HCEC 1CT (cell line): ENCODE measurements at places on chromosomes 1 and 21.

- DNase-seq, result no peak
Observed at GRCh38 chr1:11691928-11692711, 610 bp downstream of the DRAXIN start.

GRCh38 chr1:58855274-58856165 is 71.7 kb upstream of the JUN start:
- DNase-seq, result no peak

DNA sequence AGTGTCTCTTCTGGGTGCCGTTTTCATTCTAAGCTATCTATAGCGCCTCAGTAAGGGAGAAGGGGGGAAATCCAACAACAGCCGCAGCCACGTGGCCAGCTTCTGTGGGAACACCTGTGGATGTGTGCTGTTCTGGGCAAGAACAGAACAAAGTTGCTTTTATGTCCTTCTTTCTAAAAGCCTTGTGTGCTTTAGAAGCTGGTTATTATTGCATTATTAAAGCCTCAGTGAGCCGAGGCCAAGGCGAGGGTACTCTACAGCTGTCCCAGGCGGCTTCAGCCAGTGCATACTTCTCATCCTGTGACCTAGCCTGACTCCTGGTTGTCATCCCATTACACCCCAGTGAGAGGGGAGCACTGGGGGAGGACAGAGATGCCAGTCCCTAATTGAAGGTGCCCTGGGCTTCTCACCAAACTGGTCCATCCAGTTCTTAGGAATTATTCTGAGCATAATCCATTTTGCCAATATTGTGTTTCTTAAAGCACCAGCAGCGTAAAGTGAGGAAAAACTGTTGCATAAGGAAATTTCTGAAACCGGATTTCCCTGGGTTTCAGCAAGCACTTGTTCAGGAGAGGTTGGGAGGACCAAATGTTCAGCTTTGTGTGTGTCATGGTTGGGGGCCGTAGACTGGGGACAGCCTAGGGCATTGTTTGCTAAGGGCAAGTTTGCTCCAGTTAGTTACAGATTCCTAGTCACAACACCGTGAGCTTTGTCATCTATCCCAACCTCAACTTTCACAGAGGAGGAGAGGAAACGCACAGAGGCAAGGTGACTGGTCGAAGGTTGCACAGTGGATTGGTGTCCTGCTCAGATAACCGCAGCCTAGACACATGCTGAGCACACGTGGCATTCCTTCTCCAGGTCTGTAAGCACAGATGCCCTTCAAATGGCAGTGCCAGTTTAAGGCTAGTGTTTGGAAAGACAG is 61.0 kb upstream of the ATP1A1 start:
- DNase-seq, result no peak

- DNase-seq, result no peak
Observed at GRCh38 chr1:82391712-82392111, 591.0 kb downstream of the ADGRL2 start.

DNA sequence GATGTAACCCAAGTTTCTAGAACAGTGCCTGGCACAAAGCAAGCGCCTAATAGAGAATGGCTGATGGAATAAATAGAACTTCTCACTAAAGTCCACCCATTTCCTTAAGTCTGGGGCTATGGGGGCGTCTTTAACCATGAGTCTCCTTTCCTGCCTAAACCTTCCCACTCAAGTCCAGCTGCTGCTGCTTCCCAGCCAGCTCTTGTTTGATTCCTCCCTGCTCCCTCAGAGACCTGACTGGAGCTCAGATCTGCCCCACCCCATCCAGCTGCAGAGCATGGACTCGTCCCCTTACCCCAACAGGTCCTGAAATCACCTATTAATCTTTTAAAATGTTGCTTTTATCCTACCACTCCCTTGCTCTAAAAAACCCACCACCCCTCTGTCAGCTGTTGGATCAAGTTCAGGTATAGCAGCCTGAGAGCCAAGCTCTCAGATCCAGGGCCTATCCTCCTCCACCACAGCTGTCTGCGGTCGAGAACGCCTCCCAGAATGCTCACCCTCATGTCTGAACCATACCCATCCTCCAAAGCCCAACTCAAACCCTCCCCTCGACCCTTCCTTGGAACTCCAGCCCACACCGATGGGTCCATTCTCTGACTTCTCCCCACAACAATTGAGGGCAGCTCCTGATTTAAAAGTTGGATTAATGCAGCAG is 12.8 kb upstream of the GALNT2 start:
- DNase-seq, result no peak

GRCh38 chr1:218823291-218823900 is 350.3 kb upstream of the LYPLAL1 start:
- peak; percentile 93 for DNase-seq

DNA sequence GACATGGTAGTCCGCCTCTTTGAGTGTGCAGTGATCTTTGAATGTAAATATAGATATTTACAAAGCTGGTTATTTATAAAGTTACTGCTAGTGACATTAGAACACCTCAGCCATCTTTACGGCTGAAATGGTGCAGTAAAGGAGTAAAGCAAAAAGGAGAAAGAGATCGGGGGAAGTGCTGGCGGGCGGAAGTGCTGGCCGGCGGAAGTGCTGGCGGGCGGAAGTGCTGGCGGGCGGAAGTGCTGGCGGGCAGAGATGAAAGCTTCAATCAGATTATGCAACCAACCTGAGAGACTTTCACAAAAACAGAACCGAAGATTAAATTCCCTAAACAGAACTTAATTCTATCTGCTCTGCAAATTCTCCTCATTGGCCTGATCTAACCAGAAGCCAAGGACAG is 1.4 kb upstream of the OR14A16 start:
- DNase-seq, result no peak

GRCh38 chr1:183588827-183589226 is 1.4 kb downstream of the NCF2 start:
- DNase-seq, result no peak

DNA sequence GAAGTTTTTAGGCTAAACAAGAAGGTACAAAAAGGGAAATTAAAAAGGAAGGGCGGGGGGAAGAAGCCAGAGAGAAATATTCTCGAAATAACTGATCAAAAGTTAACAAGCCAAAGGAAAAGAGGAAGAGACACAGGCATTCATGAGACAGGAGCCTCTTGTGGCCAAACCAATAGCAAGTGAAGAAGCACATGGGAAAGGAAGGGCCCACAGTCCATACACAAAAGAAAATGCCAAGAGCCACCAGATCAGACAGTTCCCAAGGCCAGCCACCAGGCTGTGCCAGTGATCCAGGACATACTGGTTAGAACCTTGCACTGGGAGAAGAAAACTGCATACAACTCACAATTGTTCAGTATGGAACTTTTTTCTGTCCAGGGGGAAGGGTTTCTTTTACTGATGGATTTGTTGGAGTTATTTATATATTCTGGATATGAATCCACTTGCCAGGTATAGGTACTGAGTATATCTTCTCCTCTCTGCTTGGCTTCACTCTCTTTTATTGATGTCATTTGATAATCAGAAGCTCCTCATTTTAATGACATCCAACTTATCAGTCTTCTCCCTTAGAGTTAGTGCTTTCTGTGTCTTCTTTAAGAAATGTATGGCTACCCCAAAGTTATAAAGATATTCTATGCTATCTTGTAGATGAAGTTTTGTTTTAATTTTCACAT is 76.8 kb downstream of the CD46 start:
- DNase-seq, result peak; percentile 89

- no peak for DNase-seq
Observed at GRCh38 chr1:165883056-165883455, 55.6 kb downstream of the UCK2 start.

DNA sequence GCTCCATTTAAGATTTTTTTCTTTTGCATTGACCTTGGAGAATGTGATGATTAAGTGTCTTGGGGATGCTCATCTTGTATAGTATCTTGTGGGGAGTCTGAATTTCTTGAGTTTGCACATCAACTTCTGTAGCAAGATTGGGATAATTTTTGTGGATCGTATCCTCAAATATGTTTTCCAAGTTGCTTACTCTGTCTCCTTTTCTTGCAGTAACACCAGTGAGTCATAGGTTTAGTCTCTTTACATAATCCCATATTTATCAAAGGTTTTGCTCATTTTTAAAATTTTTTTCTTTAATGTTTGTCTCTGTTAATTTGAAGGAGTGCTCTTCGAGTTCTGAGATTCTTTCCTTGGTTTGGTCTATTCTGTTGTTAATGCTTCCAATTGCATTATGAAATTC is 41.7 kb upstream of the ANGPTL1 start:
- DNase-seq, result peak; percentile 7

GRCh38 chr1:8127171-8127641 is 101.1 kb upstream of the ERRFI1 start:
- DNase-seq, result peak; percentile 24

DNA sequence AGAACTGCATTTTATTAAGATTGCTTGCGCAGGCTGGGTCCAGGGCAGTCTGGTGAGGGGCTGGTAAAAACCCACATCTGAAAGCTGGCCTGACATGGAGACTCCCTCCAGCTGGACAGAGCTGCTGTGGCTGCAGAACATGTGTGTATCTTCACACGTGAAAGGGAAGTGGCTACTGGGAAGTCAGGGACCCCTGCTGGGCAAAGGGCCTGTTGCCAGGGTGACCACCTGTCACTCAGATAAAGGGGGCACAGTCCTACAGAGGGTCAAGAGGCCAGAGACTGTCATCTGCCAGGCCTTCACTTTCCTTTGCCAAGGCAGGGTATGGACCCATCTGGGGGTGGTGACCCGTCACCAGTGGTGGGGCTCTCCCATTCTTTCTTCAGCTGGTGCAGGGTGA is 17.5 kb downstream of the NKAIN1 start:
- no peak for DNase-seq

DNA sequence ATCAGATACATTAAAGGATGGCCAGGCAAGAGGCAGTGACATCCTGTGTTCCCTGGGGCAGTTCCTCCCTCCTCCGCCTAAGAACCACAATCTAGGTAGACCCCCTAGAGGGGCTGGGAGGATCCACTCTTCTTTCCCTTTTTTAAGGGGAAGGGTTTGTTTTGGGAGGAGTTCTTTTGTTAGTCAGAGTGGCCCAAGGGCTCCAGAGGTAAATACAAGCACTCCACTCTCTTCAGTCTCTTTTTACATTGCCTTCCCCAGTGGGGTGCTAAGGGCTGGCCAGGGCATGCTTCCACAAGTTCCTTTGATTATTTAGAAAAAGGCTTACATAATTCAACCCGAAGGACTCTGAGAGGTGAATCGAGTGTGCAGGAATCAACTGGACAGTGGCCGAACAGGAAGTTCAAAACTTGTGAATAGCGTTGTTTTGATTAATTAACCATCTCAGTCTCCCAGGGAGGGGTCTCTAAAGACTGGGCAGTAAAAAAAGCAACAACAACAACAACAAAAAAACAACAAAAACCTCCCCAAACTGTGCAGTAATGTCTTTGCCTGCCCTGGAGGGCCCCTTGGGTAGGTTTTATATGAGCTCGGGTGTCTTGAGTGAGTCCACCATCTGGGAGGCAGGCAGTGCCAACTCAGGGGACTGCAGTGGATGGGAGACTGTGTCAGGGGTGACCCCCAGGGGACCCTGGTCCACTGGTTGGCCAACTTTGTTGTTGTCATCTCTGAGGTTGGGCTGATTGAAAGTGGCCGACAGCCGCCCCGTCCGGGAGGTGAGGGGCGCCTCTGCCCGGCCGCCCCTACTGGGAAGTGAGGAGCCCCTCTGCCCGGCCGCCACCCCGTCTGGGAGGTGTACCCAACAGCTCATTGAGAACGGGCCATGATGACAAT is 33.2 kb upstream of the ENO1 start:
- no peak for DNase-seq

DNA sequence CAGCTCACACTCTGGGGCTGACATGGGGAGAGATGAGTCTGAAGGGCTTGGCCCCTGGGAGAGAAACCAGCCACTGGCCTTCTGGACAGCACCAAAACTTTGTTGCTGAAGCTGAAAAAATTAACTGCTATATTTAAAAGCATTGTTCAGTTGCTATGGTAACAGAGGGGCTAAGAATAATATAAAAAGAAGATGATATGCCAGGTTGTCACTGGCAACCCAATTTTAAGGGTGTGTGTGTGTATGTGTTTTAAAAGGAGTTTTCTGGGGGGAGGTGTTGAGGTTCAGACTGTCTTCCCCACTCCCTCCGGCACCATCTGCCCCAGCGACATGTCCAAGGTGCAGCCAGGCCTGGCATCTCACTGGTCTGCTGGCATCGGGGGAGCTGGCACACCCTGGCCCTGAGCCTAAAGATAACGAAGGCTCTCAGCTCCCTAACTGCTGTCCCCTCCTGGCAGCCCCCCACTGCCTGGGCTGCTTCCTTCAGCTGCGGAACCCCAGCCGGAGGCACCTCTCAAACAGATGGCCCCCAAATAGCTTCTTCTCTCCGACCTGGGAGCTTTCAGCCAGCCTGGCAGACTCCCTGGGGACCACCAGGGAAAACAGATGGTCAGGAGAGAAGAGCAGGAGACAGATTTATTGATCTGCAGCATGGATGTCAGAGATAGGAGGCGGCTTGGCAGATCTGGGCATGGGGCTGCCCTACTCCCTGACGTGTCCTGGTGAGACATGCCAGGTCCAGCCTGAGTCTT is 203.9 kb downstream of the HIVEP3 start:
- DNase-seq, result no peak

GRCh38 chr1:235468004-235468403 is 36.2 kb downstream of the B3GALNT2 start:
- no peak for DNase-seq

DNA sequence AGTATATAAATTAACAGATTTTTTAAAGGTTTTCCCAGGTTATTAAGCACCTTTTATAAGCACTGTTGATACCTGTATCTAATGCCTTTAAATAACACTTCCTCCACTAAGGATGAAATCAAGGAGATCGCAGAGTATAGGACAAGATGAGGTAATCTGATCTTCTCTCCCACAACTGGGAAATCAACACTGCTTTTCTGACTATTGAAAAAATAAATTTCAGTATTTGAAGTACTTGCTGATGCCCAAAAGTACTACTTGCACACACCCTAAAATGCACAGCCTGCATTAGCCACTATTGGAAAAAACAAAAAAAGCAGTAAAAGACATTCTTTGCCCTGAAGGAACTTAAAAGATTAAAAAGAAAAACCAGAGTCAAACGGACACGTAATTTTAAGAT is 48.6 kb downstream of the PUM1 start:
- no peak for DNase-seq

DNA sequence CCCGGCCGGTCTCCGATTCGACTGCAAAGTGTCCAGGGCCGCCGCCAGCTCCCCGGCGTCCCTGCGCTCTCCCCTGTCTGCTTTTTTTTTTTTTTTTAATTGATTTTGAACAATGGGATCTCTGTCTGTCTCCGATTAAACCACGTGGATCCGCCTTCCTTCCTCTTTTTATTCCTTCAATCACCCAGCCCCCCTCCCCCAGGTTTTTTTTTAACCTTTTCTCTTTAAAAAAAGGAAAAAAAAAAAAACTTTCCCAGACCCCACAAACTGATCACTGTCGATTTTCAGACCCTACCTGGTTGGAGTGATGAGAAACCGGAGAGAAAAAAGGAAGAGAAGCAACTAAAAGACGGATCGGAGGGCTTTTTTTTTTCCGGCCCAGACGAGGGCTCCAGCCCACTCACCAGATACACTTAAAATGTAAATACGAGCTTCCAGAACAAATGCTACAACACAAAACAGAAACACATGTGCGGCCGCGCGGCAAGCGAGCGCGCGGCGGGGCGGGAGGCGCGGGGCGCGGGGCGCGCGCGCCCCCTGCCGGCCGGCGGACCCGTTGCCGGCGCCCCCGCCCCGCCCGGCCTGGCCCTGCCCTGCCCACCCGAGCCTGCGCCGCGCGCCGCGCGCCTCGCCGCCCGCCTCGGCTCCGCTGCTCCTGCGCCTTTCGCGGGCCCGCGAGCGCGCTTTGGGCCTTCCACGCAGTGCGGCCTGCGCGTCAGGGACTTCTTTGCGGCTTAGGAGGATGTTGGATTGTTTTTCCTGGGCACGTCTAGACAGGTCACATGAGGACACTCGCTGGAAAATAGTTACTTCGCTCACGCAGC is at the start of gene RCC2:
TSS of gene RCC2 (minus strand) at position 428 of the 824 bp plus-strand sequence. CDS start 1,163 bp downstream, outside the sequence.
- peak; percentile 77 for DNase-seq

- no peak for DNase-seq
Observed at GRCh38 chr1:116483481-116484309, 87.1 kb downstream of the CD58 start.
